ENCODE measurements at places on chromosomes 11 and 22. TPM values are rescaled to one million over a fixed set of nuclear protein-coding genes. Genes with fewer than 3 reads are reported as not detected.

DNA sequence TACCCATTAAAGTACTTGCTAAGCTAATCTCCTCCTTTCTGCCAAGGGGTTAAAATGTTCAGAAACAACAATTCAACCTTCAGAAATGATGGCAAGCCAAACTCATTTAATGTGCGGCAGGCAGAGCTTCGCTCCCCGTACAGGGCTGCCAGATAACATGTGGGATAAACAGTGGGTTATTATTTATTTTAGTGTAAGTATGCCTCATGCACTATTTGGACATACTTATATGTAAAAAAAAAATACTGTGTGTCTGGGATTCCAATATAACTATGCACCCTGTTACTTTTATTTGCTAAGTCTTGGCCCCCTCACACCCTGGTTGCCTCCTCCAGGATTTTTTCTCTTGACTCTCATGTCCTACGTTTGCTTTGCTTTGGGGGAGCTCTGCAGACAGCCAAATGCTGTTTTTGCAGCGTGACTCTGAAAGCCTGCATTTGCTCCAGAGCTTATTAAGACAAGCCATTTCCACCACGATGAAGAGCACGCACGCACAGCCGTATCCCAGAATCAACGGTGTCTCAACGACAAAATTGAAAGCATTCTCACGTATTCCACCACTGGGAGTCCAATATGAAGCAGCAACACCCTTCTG lies 86.5 kb upstream of the SHANK2 start:
- DNase-seq = no peak

IL17RA gene
- total RNA-seq = 2.4 TPM

DNA sequence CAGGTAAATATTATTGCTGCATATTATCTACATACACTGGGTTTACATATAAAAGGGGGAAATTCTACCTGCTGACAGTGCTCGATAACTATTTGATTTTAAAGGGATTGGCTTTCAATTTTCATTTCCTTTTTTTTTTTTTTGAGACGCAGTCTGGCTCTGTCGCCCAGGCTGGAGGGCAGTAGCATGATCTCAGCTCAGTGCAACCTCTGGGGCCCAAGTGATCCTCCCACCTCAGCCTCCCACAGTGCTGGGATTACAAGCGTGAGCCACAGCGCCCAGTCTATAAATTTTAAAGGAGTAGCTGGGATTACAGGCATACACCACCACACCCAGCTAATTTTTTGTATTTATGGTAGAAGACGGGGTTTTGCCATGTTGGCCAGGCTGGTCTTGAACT lies 3.2 kb upstream of the PCF11 start:
- no peak for DNase-seq

DKK3 gene
- 581 TPM for total RNA-seq

GRCh38 chr22:46627806-46628482 lies 7.8 kb downstream of the GRAMD4 start:
- DNase-seq = no peak

MB gene
- total RNA-seq = not detected

OR4X2 gene
- not detected for total RNA-seq

MIOX gene
- 0.13 TPM for total RNA-seq

DNA sequence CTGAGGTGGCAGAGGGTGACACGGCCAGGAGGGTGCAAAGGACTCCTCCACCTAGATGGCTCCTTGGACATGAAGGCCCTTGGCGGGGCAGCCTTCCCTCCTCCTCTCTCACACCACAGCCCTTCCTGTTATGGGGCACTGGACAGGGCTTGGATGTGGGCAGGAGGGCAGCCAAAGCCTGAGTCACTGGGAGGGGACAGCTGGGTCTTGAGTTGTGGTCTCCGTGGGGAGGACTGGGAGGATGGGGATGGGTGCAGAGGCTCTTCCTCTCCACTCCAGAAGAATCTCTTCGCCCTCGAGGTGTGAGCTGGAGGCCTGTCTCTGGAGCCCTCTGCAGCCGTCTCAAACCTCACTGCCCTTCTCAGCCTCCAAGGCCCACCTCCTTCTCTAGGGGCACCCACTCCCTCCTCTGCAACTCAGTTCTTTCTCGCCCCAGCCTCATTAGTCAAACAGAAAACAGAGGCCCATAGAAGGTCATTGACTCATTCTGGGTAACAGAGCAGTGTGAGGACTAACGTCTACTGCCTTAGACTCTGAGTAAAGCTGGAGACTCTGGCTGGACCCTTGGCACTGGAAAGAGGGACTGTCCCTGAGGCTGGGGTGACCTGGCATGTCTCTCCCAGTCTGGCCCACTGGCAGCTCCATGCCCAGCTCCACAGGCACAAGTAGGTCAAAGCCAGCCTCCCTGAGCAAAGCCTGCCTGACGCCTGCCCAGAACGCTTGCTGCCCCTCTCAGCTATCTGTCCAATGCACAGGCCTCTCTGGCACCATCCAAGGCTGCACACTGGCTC lies 47.5 kb upstream of the CDON start:
- DNase-seq = no peak

DNA sequence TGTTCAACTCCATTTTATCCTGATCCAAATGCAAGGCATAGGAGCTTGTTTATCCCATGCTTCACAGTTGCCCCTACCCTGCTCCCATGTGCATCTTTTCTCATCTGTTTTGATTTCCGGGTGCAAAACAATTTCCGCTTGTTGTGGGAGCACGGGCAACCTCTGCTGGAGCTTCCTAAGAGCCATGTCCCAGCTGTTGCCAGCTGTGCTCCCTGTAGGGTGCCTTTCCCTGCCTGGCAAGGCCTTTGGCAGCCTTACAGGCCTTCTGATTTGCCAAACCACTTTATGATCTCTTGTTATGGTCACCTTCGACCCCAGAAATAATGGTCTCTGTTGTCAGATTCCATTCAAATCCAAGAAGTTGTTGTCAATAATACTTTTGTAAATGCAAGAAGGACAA lies 1038.5 kb downstream of the OPCML start:
- no peak for DNase-seq

DNA sequence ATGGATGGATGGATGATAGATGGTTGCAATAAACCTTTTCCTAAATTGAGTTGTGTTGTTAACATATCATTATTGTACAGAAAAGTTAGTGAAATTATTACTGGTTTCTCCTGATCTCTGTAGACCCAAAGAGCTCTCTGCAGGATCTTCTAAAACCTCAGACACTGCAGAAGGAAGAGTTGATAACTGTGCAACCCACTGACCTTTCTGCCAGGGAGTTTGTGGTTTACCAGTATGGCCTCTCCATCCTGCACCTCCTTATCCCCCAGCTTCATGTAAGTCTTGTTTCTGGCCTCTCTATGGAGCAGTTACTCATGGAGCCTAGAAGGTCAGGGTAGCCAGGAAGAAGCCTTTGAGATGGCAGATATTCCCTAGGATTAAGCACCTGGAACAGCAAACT lies 45.6 kb downstream of the BTG4 start:
- no peak for DNase-seq

DNA sequence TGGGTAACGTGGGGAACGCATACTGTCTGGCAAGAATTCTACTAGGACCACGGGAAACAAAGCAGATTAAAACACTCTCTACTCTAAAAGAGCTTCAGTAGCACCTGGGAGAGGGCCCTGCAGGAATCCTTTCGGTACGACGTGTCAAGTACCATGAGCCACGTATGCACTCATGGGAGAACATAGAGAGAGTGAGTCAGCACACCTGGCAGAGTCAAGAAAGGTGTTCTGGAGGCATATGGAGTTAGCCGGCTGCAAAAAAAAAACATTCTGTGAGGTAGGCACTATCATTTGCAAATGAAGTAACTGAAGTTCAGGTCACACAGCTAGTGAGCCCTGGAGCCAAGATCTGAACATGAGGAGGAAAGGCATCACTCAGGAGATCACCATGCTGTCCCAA lies 71.1 kb upstream of the BID start:
- no peak for DNase-seq

Data from dermis microvascular lymphatic vessel endothelial cell (primary cell).